ENCODE measurements at places on chromosomes 16 and 17.

DNA sequence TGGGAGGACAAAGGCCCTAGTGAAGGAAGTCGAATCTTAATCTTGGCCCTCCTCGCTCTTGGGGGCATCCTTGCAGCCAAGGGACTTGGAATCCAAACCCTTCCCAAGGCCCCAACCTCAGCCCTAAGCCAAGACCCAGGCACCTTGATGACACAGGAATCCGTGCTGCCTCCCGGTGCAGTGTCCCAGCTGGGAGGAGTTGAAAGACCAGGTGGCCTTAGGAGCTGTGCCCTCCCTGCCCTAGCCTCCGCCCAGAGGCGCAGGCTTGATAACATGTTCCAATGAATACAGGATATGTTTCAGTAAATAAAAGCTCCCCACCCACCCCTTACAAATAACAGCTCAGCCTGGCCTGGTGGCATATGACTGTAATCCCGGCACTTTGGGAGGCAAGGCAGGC lies at the start of gene CHST5:
Gene CHST5 (minus strand): TSS at position 208 of the 400 bp plus-strand sequence. CDS start 5,724 bp downstream, outside the sequence.
- DNase-seq = no peak

GRCh38 chr17:39995438-39995837 lies 14.8 kb downstream of the PSMD3 start:
- no peak for DNase-seq

GRCh38 chr16:16018705-16019104 lies 69.3 kb downstream of the ABCC1 start:
- DNase-seq = no peak

DNA sequence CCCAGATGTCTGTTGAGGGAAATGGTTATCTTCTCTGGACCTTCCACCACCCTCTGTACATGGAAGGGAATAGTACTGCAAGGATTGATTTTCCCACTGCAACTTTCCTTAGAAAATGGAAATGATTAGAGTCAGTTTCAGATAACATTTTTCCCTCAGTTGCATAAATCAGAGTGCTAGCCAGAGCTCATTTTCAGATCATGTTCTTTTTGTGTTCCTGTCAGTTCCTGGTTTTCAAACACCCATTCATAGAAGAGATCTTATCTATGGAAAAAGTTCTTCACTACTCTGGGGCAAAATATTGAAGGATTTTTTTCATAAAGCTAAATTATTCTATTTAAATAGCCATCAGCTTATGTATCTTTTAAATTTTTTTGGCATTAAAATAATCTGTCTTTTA lies 11.7 kb upstream of the COX10 start:
- DNase-seq = no peak

DNA sequence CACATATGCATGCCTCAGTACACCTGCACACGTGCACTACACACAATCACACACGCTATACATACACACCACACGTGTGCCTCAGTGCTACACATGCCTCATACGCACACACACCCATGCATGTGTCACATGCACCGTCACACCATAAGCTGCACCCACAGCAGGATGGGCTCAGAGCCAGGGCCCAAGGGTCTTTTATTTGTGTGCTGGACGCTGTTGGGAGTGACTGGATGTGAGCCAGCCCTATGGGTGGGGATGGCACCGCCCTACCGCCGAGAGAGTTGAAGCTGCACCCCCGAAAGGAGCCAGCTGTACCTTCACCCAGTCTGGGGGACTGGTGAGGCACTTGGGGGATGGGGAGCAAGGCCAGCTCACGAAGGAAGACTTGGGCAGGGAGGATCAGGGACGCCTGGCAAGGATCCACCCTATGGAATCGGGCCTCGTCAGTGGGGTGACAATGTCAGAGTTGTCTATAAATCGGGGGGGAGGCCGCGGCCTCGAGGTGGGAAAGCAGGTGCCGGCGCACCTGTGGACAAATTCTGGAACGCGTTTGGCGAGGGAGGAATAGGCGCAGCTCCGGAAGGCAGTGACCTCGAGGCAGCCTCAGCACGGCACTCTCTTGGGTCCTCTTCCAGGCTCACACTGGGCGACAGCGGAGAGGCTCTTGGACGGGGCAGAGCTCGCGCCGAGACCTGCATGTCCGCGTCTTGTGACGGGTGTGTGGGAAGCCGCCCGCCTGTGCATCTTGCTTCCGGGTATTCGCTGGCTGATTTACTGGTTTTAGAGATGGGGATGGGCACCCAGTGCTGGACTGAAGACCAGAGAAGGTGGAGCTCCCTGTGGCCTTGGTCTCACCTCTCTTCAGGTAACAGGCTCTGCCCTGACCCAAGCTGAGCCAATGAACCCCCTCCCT lies 7.3 kb downstream of the RGS11 start:
- DNase-seq = no peak

- DNase-seq = no peak
Measured at GRCh38 chr16:84360170-84360569, 8.2 kb upstream of the ATP2C2 start.

DNA sequence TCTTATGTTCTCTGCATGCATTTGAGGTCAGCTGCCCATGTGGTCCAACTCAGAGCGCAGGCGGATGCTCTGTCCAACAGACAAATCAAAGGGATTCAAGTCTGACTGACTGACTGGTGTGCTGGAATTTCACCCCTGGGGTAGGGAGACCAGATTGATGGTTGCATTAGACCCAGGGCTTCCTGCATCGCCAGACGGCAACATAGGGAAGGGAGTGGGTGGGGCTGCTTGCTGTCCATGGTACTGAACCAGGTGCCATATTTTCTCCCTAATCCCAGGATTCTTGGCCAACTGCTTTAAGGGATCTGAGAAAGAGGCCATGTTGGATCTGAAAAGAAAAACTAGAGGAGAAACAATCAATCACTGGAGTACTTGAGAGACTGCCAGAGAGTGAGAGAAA lies 332.0 kb downstream of the XYLT1 start:
- no peak for DNase-seq

DNA sequence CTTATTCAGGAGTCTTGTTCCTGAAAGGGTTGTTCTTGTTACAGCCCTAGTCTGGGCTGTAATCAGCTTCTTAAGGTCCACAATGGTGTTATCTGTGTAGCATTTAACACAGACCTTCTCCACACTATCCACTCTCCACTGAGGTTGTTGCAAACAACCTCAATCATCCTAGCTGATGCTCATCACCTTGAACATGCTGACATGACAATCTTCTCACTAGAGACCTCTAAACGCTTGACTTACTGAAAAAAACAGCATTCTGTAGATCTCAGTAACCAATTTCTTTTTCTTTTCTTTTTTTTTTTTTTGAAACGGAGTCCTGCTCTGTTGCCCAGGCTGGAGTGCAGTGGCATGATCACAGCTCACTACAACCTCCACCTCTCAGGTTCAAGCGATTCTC lies 3.6 kb downstream of the TNFRSF17 start:
- no peak for DNase-seq

DNA sequence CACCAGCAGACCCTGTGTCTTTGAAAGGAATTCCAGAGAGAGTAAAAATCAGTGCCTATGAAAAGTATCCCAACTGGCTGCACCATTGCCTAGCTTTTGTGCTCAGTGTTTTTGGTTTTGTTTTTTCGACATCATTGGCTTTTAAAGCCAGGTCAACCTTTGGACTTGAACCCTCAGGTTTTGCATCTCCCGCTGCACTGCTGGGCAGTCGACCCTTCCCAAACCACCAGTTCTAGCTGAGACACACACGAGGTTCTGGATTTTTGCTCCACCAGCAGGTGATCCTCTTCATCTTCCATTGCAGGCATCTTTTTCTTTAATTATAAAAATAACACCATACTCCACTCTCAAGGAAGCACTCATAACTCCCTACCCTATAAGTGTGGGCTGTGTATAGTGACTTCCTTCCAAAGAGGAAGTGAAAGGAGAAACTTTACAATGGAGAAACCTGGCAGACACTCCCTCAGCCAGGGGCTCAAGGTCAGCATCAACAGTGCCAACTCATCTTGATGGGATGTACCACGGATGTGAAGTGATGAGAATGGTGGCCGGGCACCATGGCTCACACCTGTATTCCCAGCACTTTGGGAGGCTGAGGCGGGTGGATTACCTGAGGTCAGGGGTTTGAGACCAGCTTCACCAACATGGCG lies 57.8 kb downstream of the BMERB1 start:
- DNase-seq = no peak

- no peak for DNase-seq
Measured at GRCh38 chr17:59512844-59513385, 52.5 kb upstream of the DHX40 start.

- DNase-seq = peak; percentile 74
Measured at GRCh38 chr17:78253946-78254672, 22.7 kb downstream of the TMEM235 start.

GRCh38 chr17:44273607-44274006 lies 5.7 kb upstream of the SLC4A1 start:
- DNase-seq = no peak

GRCh38 chr17:76560036-76560876 lies 20.4 kb downstream of the PRCD start:
- no peak for DNase-seq

DNA sequence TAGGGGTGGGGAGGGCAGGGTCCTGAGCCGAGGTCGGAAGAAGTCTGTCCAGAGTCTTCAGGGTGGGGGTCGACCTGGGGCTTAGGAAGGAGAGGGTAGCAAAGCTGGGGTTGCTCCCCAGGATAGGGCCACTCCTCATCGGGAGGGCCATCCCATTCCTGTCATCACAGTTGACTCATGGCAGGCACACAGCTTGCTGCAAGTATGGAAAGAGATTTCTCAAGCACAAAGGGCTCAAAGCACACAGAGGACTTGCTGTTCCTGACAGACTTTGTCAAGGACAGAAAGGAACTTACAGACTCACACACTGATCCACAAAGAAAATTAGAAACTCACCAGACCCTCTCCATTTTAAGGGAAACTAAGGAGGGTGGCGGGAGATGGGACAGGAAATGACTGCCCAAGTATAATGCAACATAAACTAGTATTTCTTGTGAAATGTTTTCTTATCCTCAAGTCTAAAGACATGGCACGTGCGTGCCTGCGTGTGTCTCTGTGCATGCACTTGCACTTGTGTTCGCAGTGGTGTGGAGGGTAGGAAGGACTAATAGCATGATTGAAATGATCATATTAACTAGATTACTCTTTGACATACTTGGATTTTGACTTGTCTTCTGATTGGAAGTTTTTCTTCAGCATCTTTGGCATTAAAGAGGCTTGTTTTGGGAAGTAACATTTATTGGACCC lies 2.4 kb downstream of the AOC2 start:
- no peak for DNase-seq

DNA sequence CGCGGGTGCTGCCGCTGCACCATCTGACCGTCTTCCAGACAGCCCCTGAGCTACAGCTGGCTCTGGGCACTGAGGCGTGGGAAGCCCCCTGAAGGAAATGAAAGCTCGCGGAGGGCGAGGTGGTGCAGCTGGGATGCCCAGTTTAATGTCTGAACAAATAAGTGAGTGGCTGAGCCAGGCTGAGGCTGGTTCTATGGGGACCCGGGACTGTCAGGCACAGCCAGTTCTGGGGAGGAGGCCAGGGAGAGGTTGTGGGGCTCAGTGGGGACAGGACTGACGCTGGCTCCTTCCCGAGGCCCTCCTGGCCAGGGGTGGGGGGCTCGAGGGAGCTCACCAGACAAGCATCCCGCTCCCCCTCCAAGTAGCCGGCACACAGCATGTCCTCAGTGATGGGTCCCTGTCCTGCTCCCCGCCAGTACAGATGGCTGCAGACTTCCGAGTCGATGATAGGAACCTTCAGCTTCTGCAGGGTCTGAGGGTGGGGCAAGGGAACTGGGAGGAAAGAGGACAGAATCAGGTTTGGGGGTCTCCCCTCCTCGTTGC lies 4.4 kb downstream of the PRSS22 start:
- DNase-seq = no peak

DNA sequence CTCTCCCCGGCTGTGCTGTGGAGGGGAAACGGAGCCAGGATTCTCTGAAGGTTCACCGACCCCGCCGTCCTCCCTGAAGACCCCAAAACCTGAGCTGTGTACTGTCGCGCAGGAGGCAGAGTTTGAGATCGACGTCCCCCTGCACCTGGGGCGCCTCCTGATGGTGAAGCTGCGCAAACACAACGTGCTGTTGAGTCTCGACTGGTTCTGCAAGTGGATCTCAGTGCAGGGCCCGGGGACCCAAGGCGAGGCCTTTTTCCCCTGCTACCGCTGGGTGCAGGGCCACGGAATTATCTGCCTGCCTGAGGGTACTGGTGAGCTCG lies 62.6 kb upstream of the TEKT1 start:
- DNase-seq = no peak

DNA sequence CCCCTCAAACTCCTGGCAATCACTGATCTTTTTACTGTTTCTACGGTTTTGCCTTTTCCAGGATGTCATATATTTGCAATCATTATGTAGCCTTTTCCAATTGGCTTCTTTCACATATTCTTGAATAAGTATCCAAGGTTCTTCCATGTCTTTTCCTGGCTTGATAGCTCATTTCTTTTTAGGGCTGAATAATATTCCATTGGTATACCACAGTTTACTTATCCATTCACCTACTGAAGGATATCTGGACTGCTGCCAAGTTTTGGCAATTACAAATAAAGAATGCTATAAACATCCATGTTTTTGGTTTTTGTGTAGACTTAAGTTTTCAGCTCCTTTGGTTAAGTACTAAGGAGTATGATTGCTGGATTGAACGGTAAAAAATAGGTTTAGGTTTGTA lies 16.0 kb downstream of the GPATCH8 start:
- DNase-seq = no peak

DNA sequence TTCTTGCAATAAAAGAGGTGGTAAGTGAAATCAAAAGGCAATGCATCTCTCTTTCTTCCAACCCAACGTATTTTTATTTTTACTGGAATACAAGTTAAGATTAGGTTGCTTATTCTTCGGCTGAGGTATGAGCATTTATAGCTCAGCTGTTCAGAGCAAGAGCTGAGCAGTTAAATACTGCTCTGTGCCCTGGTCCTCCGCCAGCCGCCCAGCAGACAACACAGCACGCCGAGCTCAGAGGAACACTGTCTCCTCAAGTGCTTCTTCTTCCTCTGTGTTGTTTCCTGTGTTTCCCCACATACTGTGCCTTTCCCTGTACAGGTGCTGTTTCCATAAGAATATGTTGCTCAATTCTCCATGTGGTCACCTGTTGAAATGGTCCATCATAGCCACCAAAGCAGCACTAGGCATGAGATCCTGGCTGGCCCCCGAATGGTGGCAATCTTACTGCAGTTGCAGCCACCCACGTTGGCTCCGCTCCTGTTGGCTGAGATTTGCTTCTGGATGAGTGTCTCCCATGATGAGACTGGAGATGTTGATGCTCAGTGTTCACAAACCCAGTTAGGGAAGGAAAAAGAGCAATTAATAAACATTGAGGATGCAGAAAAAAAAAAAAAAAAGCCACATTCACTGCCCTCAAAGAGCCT lies 515.3 kb downstream of the GRIN2A start:
- DNase-seq = no peak

GRCh38 chr16:69481901-69482341 lies 57.5 kb downstream of the CYB5B start:
- DNase-seq = peak; percentile 38

GRCh38 chr17:82333279-82334171 lies at the start of gene SECTM1:
Gene SECTM1 (minus strand): TSS chr17:82333766. CDS start chr17:82327240, 6,526 bp downstream.
- peak; percentile 50 for DNase-seq

DNA sequence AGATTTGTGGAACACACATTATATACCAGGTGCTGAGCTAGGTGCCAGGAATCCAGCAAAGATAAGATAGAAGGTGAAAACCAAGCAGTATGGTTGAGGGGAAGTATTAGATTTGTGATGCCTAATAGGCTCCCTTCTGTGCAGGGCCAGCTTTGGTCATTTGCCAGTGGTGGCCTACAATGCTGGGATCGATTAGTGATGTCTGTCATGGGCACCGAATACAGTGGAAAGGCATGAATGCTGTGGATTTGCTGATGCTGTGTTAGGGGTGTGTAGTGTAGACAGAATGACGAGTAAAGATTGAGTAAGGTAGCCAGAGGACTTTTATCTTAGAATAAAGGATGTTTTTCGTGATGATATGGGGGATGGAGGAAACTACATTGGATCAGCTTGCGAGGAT lies 48.9 kb downstream of the SNX29 start:
- no peak for DNase-seq
